ENCODE measurements at places on chromosomes 2 and 18. TPM values are rescaled to one million over a fixed set of nuclear protein-coding genes. Genes with fewer than 3 reads are reported as not detected.

GRCh38 chr2:80312282-80312839 is 7.8 kb upstream of the LRRTM1 start:
- no peak for DNase-seq

DNA sequence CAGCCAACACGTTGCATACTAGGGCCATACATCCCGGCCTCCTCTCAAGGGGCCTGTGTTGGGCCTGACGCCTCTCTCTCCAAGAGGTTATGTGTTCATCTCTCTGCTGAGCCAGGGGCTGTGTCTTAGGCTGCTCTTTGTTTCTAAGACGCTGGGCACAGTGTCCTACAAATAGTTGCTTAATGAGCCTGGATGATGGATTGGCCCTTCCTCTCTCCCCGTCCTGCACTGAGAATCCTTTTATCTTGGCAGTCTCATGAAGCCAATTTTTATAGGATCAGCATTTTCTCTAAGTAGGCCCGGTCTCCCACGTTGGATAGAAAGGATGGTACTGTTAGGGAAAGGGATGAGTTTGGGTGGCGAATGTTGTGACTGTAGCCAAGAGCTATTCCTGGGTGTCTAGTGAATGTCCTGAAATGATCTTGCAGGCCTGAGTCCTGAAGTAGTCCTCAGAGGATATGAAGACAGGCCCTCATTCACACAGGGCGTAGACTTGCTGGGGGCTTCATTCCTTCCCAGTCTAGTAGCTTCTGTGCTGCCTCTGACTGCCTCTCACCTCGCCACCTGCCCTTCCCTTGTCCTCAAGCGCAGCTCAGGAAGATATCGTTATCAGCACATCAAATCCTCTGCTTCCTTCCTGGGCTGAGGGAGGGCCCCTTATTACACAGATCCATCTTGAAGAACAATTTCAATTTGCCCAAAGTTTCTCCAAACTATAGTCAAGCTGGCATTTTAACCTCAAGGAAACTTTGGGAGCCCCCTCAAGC is 8.8 kb downstream of the LBH start:
- DNase-seq, result no peak

DNA sequence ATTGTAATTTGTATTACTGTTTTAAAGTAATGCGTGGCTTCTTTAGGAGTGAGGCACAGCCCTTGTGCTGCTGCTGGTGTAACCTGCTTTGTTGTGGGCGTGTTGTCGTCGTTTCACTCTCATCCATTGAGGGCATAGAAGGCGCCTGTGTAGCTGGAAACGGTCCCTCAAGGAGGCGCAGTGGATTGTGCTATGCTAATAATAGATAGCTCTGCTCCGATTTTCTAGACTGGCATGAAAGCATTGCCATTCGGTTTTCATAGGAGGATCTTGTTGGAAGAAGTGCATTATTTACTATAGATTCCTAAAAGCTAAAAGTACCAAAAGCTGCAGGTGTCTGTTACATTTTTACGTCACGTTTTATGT is 17.9 kb downstream of the RAB12 start:
- no peak for DNase-seq

- no peak for DNase-seq
Observed at GRCh38 chr2:239956818-239957261, 68.3 kb downstream of the NDUFA10 start.

Gene CSRNP3
- 1.9 TPM for total RNA-seq

- DNase-seq, result no peak
Observed at GRCh38 chr2:192885569-192886160, 690.9 kb upstream of the TMEFF2 start.

Gene MYCN
- 0.54 TPM for total RNA-seq

Gene NETO1
- total RNA-seq, result not detected

Measured in osteocyte (in vitro differentiated cells).